ENCODE measurements at places on chromosomes 7 and 10.

DNA sequence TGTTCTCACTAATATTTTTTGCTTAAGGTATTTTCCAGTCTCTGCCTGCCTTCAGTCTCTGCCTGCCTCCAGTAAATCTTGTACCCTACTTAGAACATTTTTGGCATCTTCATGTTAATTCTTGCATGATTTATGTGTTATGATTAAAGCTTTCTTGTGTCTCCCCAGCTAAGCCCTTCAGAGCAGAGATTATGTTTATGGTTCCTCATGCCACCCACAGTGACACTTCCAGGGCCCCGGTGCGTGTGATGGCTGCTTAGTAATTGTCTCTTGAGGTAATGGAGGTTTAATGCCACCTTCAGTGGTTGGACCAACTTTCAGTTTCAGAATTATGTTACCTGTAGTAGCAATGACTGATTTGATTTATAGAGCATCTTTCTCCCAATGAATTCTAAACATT lies 70.6 kb upstream of the MET start:
- DNase-seq, result no peak

GRCh38 chr7:155562106-155562505 lies 15.7 kb upstream of the CNPY1 start:
- DNase-seq, result no peak

GRCh38 chr7:36526863-36527548 lies 137.3 kb downstream of the ANLN start:
- DNase-seq, result peak; percentile 74

DNA sequence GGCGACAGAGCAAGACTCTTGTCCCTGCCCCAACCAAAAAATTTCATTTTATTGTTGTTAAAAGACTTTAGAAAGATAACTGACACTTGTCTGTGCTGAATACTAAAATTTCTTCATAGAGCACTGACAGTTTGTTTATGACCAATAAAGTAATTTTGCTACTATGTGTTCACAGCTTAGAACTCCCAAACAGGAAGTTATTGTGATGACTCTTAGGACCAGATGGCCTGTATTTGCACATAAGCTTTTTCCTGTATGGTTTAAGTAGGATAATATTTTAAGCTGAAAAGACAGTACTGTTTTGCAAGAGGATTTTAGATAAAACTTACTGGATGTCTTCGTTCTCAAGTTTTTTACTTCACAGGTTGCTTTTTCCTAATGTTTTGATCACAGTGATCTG lies 80.7 kb downstream of the MMRN2 start:
- no peak for DNase-seq

GRCh38 chr10:31693491-31693890 lies 235.1 kb downstream of the ARHGAP12 start:
- DNase-seq, result no peak

GRCh38 chr7:77276120-77276519 lies 76.5 kb upstream of the FGL2 start:
- no peak for DNase-seq

- DNase-seq, result no peak
Measured at GRCh38 chr10:88372881-88373592, 210.1 kb downstream of the RNLS start.

GRCh38 chr10:50600286-50600685 lies 23.5 kb downstream of the SGMS1 start:
- no peak for DNase-seq

- no peak for DNase-seq
Measured at GRCh38 chr7:84248843-84249242, 54.3 kb upstream of the SEMA3A start.

GRCh38 chr7:143013893-143014292 lies 13.0 kb downstream of the OR9A2 start:
- peak; percentile 80 for DNase-seq

- DNase-seq, result no peak
Measured at GRCh38 chr10:6009961-6010360, 32.6 kb upstream of the IL15RA start.

GRCh38 chr10:29757551-29758297 lies 123.0 kb upstream of the SVIL start:
- DNase-seq, result peak; percentile 85

DNA sequence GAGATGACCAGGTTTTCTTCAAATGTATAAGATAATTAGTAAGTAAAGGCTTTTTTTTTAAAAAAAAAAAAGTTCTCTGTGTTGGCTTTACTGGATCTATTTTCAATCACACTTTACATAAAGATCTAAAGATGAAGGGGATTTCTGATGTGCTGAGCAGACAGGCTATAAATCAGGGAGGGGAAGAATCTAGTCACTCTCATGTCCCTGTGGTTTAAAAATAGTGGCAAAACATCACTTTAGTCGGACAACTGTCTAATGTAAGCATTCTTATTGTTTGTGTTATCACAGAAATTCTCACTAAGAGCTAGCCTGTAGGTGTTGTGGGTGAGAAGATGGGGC lies 132.7 kb downstream of the ICA1 start:
- no peak for DNase-seq

GRCh38 chr7:106405697-106406141 lies 120.9 kb upstream of the NAMPT start:
- no peak for DNase-seq

DNA sequence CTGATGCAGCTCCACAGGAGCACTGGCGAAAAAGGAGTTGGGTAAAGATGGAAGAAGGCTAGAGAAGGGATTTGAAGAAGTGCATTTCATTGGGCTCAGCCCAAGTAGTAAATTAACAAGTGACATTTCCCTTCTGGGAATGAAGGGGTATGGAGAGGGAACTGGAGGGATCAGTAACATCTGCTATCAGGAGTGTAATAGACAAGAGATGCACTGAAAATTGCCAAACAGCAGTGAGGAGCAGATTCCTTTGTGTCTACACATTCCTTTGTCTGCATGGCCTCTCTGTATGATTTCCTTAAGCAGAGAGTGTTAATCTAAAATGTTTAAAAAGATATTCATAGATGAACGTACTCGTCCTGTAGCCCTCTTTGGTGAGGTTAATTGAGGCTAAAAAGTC lies 148.2 kb upstream of the FERD3L start:
- no peak for DNase-seq

DNA sequence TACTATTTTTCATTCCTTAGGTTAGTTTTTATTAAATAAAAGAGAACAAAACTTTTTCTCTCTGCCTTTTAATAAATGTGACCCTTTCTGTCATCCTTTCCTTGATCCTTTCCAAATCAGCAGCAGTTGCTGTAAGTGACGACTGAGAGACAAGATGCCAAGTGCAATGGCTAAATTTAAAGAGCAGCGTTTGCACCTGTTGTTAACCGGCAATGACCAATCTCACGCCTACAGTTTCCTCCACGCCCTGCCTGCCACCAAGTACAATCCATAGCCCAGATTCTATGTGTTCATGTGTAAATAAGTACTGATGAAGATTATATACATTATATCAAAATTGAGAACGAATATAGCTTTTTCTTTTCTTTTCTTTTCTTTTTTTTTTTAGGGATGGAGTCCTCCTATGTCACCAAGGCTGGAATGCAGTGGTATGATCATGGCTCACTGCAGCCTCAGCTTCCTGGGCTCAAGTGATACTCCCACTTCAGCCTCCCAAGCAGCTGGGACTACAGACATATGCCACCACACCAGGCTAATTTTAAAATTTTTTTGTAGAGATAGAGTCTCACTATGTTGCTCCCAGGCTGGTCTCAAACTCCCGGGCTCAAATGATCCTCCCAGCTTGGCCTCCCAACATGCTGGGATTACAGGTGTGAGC lies 6.5 kb upstream of the MCU start:
- DNase-seq, result no peak

GRCh38 chr10:103533827-103534226 lies 40.3 kb downstream of the NEURL1 start:
- DNase-seq, result no peak

- DNase-seq, result no peak
Measured at GRCh38 chr10:29239569-29240472, 49.0 kb upstream of the LYZL1 start.

DNA sequence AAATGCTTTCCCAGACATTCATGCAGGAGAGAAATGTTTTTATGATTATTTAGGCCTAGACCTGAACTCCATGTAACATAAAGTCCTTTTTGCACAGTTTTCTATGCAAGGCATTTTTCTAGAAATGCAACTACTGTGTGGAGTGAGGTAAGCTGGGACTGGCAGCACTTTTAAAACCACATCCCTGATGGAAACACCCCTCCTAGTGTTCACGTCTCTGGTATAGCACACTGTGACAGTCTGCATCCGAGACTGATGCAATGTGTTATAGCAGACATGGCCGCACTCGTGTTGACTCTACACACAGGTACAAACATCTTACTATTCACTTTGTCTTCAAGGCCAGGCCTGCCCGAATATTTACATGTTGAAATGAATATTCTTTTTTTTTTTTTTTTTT lies 19.3 kb upstream of the ERCC6 start:
- DNase-seq, result no peak

DNA sequence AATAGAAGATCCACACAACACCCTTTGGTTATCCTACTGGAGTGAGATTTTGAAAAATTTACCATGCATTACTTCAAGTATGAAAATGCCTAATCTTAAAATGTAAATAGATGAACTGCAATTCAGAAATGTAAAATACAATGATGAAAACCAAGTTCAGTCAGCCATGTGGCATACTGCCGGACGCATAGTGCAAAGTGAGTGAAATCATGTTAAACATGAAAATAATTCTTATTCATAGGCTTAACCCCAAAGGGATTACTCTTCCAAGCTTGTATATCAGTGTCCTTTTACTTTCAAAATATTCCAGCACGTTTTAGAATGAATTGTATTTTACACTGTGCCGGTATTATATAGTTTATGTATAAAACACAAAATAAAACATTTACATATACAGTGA lies 99.8 kb downstream of the THSD7A start:
- DNase-seq, result no peak

GRCh38 chr7:151066273-151066974 lies 7.0 kb downstream of the SLC4A2 start:
- DNase-seq, result no peak

DNA sequence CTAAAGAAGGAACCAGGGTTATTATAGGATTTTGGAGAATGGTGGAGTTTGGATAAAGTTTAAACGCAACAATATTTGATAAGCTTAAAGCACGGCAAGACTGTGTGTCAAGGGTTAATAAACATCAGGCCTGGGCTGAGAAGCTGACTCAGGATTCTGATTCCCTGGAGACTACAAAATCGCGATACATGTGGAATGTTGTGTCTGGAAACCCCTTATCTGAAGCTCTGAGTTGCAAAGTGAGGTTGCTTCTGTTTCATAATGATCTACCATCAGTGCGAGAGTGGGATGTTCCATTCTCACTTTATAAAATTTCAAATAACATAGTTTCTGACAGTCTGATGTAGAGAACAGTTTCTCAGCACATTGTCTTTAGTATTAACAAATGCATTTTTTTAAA lies 7.8 kb downstream of the C1GALT1 start:
- DNase-seq, result no peak

DNA sequence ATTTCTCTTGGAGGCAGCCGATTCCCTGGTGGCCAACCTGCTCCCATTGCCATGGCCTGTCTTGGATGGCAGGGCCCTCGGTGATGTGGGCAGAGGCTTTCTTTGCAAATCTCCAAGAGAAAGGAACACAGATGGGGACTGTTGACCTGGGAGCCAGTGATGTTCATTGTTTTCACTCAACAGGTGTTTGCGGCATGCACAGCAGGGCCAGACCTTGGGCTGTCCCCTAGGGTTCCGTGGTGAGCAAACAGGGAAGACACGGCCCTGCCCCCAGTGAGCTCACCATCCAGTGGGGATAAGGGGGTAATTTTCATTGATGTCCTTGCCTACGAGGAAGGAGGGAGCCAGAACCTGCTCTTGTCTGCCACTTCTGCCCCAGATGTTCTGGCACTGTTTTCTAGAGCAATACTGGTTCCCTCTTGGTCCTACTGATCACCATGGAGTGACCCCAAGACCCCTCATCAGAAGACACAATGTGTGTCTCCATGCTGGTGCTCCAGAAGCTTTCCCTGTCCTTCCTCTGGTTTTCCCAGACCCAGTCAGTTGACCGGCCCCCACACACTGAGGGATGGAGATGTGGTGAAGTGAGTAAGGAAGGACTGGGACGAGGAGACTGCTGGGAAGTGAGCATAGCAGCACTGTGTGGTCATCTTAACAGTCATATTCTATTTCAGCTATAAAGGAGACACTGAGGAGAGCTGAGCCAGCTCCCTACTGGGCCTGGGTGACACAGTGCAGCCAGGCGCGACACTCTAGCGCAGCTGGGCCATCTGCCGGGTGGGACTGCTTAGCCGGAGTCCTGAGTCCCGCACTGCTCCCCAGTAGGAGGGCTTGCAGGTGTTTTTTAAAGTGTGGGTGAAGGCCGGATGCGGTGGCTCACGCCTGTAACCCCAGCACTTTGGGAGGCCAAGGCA lies 20.4 kb upstream of the FIGNL1 start:
- DNase-seq, result no peak

GRCh38 chr7:47827871-47828270 lies 120.4 kb downstream of the PKD1L1 start:
- peak; percentile 29 for DNase-seq

DNA sequence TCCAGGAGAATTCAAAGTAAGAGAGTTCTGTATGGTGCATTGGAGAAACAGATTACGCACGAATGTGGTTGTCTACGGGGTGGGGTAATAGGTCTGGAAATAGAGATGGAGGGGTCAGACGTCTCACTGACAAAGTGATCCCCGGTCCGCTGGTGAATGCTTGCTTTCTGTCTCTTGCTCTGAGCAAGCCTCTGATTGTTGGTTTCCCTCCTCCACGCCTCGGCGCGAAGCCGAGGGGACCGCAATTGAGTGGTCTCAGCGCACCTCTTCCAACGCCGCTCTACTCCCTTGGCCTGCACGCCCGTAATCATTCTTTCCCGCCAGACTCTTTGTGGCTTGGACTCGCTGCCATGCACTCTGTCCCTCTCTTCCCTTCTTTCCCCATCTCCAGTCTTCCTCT lies 46.5 kb upstream of the PFKP start:
- DNase-seq, result no peak
